Heart left ventricle (tissue), 16 donors: ENCODE measurements at places on chromosomes 2 and 18. TPM values are rescaled to one million over a fixed set of nuclear protein-coding genes. Genes with fewer than 3 reads are reported as not detected.
A peak's percentile ranks its signal among the peaks of the same experiment; 100 is the strongest.

GRCh38 chr2:74602586-74603281 is 45.4 kb downstream of the M1AP start:
- no peak overlapping the region for H3K27ac ChIP-seq
- no peak overlapping the region for H3K4me3 ChIP-seq
- no peak for DNase-seq
- H3K36me3 ChIP-seq, result no peaks in the 10 kb centered on the region
- no peaks in the 10 kb centered on the region for H3K4me1 ChIP-seq

- no peak overlapping the region for H3K27ac ChIP-seq
- no peaks in the 10 kb centered on the region for H3K27me3 ChIP-seq
- no peak for DNase-seq
- peaks cover 12% of the 10 kb centered on the region for H3K4me1 ChIP-seq
- no peak overlapping the region for H3K4me3 ChIP-seq
These were observed 271.2 kb downstream of the LPIN1 start for GRCh38 chr2:12017499-12018157.

GRCh38 chr2:6077585-6077984 is 385.4 kb downstream of the SOX11 start:
- H3K27ac ChIP-seq, result no peak overlapping the region
- H3K36me3 ChIP-seq, result no peaks in the 10 kb centered on the region
- H3K4me3 ChIP-seq, result no peak overlapping the region
- H3K27me3 ChIP-seq, result no peaks in the 10 kb centered on the region
- H3K4me1 ChIP-seq, result no peaks in the 10 kb centered on the region
- no peak for DNase-seq

KLHL41 gene
- 48.4 TPM for polyA plus RNA-seq

TTL gene
- polyA plus RNA-seq, result 29.0 TPM

- H3K27me3 ChIP-seq, result peaks cover 7% of the 10 kb centered on the region
- no peaks in the 10 kb centered on the region for H3K36me3 ChIP-seq
These were observed 498.5 kb upstream of the HS6ST1 start for GRCh38 chr2:128817171-128817570.

DNA sequence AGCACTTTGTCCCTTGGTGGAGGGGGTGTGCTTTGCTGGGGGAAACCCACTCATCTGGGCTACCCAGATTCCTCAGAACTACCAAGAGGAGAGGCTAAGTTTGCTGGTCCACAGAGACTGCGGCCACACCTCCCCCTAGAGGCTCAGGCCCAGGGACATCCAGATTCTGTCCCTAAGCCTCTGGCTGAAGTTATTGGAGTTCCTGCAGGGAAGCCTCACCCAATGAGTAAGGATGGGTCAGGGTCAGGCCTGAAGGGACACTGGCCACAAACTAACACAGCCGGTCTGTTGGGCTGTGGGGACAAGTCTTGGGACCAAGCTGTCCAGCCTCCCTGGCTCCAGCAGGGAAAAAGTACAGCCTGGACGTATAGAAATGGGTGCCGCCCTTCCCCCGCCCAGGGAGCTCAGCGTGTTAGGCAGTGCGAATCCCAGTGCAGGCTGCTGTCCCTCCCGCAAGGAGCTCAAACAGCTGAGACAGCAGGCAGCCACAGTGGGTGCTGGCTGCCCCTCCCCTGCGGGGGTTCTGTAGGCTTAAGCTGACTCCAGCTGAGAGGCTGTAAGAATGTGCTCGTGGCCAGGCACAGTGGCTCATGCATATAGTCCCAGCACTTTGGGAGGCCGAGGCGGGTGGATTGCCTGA is 86.9 kb upstream of the ARL5A start:
- H3K4me3 ChIP-seq, result no peak overlapping the region
- no peaks in the 10 kb centered on the region for H3K36me3 ChIP-seq
- no peaks in the 10 kb centered on the region for H3K27me3 ChIP-seq
- no peak overlapping the region for H3K27ac ChIP-seq
- DNase-seq, result no peak
- H3K4me1 ChIP-seq, result peaks cover 4% of the 10 kb centered on the region

CYS1 gene
- 1.3 TPM for polyA plus RNA-seq

SULT1C4 gene
- polyA plus RNA-seq, result 0.95 TPM

C2orf66 gene
- polyA plus RNA-seq, result 0.11 TPM

GRCh38 chr2:158598862-158599517 is 142.2 kb downstream of the PKP4 start:
- no peak overlapping the region for H3K4me3 ChIP-seq
- no peaks in the 10 kb centered on the region for H3K27me3 ChIP-seq
- peaks cover 2% of the 10 kb centered on the region for H3K36me3 ChIP-seq
- no peaks in the 10 kb centered on the region for H3K4me1 ChIP-seq

DNA sequence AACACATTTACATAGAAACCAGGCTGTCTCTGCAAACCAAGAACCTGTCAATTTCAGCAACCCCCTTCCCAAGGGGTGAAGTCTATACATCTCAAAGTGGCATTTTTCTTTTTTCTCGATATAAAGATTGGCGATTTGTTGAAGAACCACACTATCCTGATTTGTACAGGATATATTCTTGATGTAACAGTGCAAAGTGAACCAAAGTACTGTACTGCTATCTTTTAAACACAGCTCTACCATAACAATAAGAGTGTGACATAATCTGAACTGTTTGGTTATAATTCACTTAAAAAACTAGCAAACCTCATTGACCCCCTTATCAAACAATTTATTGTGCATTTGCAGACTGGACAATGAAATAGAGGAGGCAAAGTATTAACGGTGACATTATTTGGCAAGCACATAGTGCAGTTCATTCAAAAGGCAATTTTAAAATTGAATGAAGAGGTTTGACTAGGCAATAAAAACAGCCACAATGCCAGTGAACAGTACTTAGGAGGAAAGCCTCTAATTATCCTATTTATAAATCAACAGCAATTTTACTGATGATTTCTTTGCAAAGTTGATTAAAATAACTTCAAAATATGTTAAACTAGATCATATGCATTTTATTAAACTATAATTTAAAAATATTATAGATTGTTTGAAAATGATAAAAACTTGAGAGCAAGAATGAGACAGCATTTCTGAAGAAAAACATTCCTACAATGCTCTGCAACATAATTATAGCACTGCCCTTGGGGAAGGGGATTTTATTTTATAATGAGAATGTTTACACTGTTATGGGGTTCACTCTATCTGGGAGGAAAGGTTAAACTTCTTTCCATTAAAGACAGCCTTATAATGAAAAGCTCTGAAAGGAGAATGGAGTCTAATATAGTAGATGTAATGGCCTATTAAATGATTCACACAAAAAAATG is 440.9 kb downstream of the ZEB2 start:
- no peaks in the 10 kb centered on the region for H3K36me3 ChIP-seq
- no peak overlapping the region for H3K4me3 ChIP-seq
- no peak overlapping the region for H3K27ac ChIP-seq

DNA sequence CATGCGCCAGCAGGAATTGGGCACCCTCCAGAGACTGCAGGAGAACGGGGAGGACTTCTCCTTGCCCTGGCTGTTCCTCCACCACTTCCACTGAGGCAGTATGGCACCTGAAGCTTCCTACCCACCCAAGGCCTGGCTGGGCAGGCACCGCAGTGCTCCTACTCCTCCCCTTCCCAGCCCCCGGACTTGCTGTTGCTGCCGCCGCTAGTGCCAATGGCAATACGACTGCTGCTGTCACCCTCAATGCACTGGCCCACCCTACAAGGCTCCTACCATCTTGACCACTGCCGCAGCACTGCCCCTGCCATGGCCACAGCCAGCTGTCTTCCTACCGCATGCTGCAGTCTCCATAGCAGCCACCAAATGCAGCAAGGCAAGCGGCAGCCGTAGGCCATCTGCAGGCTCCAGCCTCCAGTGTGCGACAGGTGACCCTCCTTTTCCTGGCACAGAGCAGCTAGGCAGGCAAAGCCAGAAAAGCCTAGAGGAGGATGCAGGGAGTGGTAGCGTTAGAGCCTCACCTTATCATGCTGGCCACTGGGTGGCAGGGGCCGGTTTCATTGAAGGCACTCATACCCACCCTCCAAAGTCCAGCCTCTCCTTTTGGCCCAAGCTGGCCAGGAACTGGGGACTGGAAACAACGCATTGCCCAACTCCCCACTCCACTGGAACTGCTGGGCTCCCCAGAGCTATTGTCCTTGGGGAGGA is 47.4 kb upstream of the ANKRD62 start:
- H3K27ac ChIP-seq, result no peak overlapping the region
- no peak overlapping the region for H3K4me3 ChIP-seq
- no peaks in the 10 kb centered on the region for H3K4me1 ChIP-seq
- no peak for DNase-seq
- H3K27me3 ChIP-seq, result no peaks in the 10 kb centered on the region
- H3K36me3 ChIP-seq, result no peaks in the 10 kb centered on the region

GRCh38 chr2:86072271-86072858 is 33.3 kb downstream of the POLR1A start:
- no peaks in the 10 kb centered on the region for H3K27me3 ChIP-seq
- peak overlapping the region; percentile 71 for H3K27ac ChIP-seq
- H3K4me3 ChIP-seq, result no peak overlapping the region
- peak; percentile 80 for DNase-seq
- H3K36me3 ChIP-seq, result peaks cover 57% of the 10 kb centered on the region
- peaks cover 15% of the 10 kb centered on the region for H3K4me1 ChIP-seq

DNA sequence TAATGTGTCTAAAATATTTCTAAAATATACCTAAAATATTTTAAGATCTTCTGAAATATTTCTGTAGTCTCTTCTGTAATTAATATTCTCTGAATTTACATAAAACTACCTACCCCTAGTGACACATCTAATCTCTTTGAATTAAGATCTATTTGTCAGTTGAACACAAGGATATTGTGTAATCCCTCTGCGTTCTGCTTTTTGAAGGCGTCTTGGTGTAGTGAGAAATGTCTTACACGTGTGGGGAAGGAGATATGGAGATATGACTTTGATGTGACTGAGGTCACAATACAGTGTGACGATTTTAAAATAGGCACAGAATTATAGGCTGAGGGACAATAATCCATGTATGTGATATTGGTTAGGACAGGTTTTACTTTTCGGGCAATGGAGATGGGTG is 79.8 kb downstream of the DOK6 start:
- no peak for DNase-seq
- no peaks in the 10 kb centered on the region for H3K27me3 ChIP-seq
- H3K4me3 ChIP-seq, result no peak overlapping the region
- no peaks in the 10 kb centered on the region for H3K4me1 ChIP-seq
- H3K27ac ChIP-seq, result no peak overlapping the region

GRCh38 chr2:237998530-237998929 is 31.7 kb downstream of the UBE2F start:
- H3K27ac ChIP-seq, result no peak overlapping the region
- no peak for DNase-seq
- peaks cover 33% of the 10 kb centered on the region for H3K36me3 ChIP-seq
- no peaks in the 10 kb centered on the region for H3K27me3 ChIP-seq

GKN1 gene
- not detected for polyA plus RNA-seq
